ENCODE measurements at places on chromosomes 7 and 10.

GRCh38 chr7:134783294-134784069, 4.0 kb downstream of the CALD1 start:
- no peak for DNase-seq

GRCh38 chr7:142301923-142302550, 44.2 kb upstream of the PRSS58 start:
- no peak for DNase-seq

GRCh38 chr7:53466371-53466770, 430.9 kb downstream of the POM121L12 start:
- no peak for DNase-seq

DNA sequence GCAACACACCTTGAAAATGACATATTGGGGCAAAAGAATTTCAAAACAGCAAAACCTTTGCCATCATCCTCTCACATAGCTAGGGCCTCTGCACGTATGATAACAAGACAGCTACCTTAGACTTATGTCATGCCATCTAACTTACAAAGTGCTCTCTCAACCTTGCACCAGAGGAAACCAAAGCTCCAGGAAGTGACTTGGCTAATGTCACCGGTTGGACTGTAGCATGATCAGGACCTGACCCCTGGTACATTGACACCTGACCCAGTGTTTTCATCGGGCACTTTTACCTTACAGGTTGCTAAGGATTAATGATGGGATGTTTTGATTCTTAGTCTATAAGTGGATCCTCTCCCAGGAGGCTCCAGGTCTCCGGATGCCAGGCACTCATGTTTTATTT, 529.8 kb upstream of the GALNT17 start:
- no peak for DNase-seq

GRCh38 chr10:24533981-24534380, 189.7 kb downstream of the ARHGAP21 start:
- DNase-seq: no peak

GRCh38 chr10:11175823-11176243, 158.2 kb downstream of the CELF2 start:
- no peak for DNase-seq

- no peak for DNase-seq
Observed at GRCh38 chr10:116931806-116932205, 73.2 kb downstream of the SHTN1 start.

DNA sequence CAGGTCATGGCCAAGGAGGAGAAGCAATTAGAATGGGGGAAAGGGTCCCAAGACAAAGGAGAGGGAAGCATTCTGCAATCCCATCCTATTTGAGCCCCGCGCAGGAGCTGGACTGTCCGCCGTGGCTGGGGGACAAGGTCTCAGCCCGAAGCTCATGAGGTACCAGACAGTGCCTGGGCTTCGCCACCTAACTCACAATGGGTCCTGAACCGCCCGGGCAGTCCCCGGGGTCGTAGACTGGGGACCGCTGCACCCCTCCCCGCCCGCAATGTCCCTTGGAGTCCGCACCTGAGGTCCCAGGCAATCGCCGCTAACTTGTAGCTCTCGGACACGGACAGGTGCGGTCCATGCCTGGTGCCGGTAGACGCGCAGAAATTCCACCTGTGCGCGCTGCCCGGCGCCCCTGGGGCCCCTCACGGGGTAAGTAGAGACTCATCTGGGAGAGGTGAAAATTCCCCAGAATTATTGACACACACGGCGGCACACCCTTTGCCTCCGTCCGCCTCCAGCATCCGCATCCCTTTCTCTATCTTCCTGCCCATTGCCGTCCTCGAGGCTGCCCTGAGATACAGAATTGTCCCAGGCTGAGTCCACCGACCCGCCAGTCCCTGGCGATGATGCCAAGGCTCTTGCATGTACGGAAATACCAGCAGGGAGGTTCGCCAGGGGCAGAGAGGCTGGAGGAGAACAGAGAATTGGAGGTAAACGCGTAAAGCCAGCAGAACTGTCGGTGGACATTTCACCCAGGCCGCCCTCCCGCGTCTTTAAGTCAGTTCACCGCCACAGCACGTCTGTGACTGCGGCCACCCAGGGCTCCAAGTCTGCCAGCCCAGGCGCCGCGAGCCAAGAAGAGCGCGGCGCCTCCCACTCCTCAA, 1.8 kb downstream of the CHRM2 start:
- DNase-seq: no peak

DNA sequence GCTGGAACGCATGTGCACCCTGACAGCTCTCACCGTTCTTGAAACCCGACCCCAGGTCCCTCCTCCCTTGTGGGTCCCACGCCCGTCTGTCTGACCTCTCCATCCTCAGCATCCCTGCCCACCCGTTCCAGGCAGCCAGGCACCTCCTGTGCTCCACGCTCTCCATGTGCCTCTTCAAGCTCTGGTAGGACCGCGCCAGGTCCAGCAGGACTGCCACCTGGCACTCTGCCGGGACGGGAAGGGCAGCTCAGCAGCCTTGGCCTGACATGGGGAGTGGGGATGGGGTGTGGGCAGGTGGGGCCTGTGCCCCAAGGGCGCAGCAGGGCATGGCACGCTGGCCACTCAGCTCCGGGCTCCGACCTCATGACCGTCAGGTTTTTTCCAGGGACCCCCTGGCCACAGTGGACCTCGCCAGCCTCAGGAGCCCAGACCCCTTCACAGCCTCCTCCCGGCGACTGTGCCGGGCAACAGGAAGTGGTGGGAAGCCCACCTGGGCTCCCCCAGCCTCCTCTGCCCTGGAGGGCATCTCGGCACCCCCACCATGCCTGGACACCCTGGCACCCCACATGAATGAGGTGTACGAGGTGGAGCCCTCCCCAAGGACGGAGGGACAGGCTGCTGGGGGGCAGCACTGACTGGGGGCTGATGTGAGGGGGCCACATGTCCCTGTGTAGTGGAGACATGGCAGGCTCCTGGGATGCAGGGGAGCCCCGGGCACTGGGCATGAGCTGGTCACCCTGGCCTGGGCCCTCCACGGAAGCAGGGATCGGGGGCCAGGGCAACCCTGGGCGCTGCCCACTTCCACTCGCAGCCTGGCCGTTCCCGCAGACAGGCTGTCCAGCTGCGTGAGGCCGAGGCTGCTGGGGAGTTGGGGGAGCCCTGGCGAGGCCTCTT, 25.1 kb upstream of the NKX6-2 start:
- DNase-seq: no peak

DNA sequence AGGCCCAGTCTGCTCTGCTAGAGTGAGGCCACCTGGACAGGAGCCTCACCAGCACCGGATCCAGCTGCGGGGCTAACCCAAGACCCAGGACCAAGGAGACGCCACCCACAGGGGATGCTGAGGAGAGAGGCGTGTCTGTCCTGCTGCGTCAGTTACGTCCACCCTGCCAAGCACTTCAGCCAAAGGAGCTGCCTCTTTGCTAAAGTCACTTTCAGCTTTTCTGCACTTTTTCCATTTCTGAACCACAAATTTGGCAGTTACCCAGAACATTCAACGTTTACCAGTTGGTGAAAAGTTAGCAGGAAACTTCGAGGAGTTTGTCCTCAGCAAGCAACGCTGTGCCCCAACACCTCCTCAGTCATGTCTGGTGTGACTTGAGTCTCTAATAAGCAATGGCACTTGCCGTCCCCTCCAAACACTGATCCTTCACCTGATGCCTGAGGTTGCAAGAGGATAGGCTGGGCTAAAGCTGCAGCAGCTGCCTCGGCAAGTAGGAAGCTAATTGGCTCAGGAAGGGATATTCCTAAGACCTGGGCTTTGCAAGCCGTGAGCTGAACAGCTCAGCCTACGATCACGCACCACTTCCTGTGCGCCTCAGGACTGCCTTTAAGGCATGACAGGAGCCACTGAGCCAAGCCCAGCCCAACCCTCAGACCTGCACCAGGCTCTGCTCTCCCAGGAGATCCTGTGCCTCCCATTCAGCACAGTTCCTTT, 40.1 kb downstream of the KCNH2 start:
- no peak for DNase-seq

DNA sequence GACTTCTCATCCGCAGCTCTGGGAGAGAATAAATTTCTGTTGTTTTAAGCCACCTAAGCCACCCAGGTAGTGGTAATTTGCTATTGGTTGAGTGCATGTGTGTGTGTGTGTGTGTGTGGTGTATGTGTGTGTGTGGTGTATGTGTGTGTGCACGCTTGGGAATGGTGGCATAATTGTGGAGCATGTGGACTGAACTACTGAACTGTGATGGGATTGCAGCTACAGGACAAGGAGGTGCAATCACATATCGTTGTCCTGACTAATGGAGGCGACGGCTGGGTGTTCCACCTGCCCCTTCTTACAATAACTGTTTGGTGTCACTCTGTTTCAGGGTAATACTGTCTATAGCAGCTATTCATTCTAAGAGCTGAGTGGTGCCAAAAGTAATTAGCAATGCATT, 448.7 kb upstream of the PFKP start:
- DNase-seq: no peak
